ENCODE measurements at places on chromosomes 13 and 19.
A peak's percentile ranks its signal among the peaks of the same experiment; 100 is the strongest.

GRCh38 chr13:19862481-19863313 is 752 bp downstream of the ZMYM5 start:
- peak; percentile 30 for DNase-seq

DNA sequence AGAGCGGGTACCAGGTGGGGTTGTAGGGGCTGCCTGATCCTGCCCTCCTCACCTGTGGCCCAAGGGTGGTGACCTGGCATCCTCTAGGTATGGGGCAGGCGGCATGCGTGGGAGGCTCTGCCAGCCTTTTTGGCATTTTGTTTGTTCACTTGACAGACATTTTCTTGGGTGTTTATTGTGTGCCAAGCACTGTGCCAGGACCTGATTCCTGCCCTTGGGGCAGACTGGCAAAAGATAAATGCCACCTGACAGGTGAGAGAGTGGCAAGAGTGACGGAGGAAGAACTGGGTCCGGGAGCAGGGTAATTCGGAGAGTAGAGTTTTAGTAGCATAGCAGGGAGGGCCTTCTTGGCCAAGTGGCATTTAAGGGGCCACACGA is 6.0 kb downstream of the RAB11B start:
- no peak for DNase-seq

- DNase-seq = no peak
Measured at GRCh38 chr19:17949956-17950309, 17.0 kb upstream of the KCNN1 start.

GRCh38 chr13:90185734-90186133 is 1161.8 kb upstream of the MIR17HG start:
- DNase-seq = no peak

GRCh38 chr19:47436712-47437401 is 17.5 kb upstream of the MEIS3 start:
- DNase-seq = peak; percentile 87

- DNase-seq = no peak
Measured at GRCh38 chr13:38566519-38566918, 120.4 kb upstream of the FREM2 start.

- no peak for DNase-seq
Measured at GRCh38 chr13:113879494-113880360, 15.9 kb upstream of the GAS6 start.

- no peak for DNase-seq
Measured at GRCh38 chr19:12166626-12167025, 3.7 kb downstream of the ZNF136 start.

DNA sequence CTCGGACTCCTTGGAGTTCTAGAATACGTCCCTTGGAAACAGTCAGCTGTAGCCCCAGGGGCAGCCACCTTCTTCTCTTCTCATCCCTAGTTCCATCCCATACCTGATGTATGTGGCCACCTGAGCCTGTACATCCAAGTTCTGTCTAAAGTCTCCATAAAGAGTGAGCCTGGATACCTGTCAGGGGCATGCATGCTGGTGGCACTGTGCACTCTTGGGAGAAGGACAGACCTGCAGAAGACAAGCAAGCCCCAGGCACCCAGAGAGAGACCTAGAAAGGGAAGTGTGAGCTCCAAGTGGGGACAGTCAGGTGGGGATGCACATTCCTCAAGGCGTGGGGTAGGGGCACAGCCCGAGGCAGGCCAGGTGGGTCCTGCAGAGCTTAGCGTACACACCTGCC is 21.4 kb downstream of the SIAH3 start:
- no peak for DNase-seq

GRCh38 chr13:44117351-44117750 is 237.6 kb downstream of the LACC1 start:
- DNase-seq = no peak

DNA sequence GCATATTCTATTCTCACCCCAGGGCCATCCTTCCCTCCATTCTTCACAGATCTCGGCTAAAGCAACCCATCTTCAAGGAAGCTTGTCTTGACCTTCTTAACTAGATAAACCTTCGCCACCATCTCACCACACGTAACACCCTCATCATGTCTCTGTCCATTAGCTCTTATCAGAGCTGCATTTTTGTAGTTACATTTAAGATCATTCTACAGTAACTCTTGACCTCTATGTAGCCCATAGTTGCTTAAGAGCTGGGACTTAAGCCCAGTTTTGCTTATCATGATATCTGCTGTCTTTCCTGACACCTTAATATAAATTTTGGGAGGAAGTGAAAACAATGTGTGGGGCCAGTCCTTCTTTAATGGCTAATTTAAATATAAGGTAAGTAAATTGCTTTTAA is 345.1 kb downstream of the MTUS2 start:
- DNase-seq = no peak

- no peak for DNase-seq
Measured at GRCh38 chr13:101332583-101332982, 83.7 kb downstream of the NALCN start.

- DNase-seq = no peak
Measured at GRCh38 chr19:51565583-51565982, 5.5 kb upstream of the ZNF175 start.

GRCh38 chr13:30224732-30225131 is 82.6 kb downstream of the KATNAL1 start:
- DNase-seq = no peak

DNA sequence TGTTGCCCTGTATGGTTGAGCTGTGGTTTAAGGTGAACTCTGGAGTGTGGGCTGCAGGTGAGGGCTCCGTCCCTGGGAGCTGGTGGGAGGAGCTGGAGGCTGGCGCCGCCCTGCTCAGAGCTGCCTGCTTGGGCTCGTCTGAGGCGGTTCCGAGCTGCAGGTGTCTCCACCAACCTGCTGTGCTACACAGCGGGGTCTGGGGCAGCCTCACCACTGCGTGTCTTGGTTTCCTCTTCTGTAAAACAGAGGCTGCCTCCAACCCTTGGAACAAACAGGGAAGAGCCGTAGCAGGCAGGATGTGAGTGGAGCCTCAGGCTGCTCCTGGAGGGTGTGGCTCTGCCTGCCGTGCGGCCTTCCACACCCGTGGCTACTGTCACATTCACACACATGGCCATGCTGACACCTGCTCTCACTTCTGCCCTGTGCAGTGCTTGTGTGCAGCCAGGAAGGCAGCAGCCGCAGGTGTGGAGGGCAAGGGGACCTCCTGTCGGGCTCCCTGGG is 21.4 kb downstream of the NAXD start:
- DNase-seq = no peak

- no peak for DNase-seq
Measured at GRCh38 chr13:52838433-52839107, 9.9 kb downstream of the PCDH8 start.

DNA sequence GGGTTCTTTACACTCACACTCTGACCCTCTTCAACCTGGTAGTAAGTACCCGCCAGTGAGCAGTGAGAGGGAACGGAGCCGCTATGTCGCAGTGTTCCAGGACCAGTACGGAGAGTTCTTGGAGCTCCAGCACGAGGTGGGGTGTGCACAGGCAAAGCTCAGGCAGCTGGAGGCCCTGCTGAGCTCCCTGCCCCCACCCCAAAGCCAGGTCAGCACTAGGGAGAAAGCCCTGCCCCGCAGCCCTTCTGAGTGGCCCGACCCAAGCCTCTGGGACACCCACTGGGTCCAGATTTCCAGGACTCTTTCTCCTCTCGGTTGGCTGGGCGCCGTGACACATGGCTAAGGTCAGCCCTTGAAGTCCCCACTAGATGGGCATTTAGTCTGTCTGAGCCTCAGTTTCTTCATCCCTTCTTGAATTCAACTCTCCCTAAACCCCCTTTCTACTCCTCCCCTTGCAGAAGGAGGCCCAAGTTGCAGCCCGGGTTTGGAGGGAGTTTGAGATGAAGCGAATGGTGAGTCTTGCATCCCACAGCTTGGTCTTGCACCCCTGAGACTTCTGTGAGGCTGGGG is 1.9 kb downstream of the OCEL1 start:
- DNase-seq = no peak

DNA sequence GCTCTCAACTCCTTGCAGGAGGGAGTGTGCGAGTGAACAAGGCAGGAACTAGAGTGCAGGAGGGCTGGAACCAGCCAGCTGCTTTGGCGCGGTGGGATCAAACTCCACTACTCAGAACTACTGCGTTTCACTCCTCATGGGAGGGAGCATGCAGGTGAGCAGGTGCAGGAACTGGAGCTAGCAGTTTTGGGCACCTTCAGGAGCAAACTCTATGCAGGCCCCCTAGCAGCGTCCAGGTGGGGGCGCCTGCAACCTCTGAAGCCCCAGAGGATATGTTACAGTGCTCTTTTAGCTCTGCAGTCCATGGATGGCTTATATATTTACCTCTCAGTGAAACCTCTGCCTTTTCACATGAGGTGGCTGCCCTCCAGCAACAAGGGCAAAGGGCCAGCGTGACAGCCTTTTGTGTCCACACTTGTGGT is 1303.4 kb downstream of the PCDH9 start:
- peak; percentile 8 for DNase-seq

- no peak for DNase-seq
Measured at GRCh38 chr19:48961051-48961649, 4.0 kb upstream of the FTL start.

- DNase-seq = no peak
Measured at GRCh38 chr13:39821977-39822376, 166.5 kb downstream of the COG6 start.

DNA sequence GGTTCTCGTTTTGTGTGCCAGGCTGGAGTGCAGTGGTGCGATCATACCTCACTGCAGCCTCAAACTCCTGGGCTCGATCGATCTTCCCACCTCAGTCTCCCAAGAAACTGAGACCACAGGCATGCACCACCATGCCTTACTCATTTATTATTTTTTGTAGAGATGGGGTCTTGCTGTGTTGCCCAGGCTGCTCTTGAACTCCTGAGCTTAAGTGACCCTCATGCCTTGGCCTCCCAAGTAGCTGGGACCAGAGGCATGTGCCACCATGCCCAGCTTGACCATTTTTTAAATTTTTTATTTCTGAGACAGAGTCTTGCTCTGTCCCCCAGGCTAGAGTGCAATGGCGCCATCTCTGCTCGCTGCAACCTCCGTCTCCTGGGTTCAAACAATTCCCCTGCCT is 10.2 kb upstream of the GNA11 start:
- no peak for DNase-seq

DNA sequence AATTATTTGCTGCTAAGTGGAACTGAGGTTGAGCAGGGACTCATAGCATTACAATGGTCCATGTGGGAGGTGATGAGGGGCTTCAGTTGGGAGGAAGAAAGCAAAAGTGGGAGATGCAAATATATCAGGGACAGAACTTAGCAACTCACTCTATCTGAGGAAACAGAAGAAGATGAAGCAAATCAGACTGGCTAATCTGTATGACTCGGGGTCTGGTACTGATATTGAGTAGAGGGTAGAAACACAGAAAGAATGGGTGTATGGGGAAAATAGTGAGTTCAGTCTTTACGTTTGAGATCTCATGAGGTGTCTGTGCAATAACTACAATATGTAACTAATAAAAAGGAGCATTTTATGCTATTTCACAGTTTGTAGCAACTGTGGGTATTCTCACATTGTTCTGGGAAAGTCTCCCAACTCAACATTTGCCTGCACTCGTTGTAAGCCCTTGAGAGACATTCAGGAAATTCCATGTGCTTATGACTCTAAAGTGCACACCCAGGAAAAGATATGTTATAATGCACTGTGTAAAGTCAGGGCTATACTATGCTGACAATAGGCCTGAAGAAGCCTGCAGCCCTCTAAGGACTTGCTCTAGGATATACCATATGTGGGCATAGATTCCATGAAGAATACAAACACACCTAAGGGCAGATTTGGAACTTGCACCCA is 183.5 kb downstream of the SPRY2 start:
- no peak for DNase-seq

GRCh38 chr13:79810669-79811068 is 329.7 kb downstream of the NDFIP2 start:
- no peak for DNase-seq

GRCh38 chr13:110438211-110438610 is 123.3 kb downstream of the RAB20 start:
- no peak for DNase-seq

- DNase-seq = no peak
Measured at GRCh38 chr19:5138606-5139582, 170.0 kb downstream of the KDM4B start.

- no peak for DNase-seq
Measured at GRCh38 chr13:67696775-67697174, 466.6 kb upstream of the PCDH9 start.

DNA sequence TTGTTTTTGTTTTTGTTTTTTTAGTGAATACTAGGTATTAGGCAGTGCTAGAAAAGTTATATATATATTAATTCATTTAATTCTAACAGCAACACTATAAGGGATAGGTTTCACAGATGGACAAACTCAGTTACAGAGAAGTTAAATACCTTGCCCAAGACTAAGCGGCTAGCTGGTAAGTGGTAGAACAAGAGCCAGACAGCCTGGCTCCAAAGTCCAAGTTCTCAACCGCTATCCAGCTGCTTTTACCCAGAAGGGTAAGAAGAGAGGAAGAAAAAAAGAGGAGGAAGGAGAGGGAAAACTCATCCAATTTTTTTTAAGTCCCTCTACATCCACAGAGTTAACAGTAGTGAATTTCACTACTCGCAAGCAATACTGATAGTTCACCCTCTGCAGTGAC is 217.0 kb downstream of the SPRY2 start:
- no peak for DNase-seq

GRCh38 chr13:50678464-50679162 is 164.9 kb downstream of the DLEU7 start:
- no peak for DNase-seq

DNA sequence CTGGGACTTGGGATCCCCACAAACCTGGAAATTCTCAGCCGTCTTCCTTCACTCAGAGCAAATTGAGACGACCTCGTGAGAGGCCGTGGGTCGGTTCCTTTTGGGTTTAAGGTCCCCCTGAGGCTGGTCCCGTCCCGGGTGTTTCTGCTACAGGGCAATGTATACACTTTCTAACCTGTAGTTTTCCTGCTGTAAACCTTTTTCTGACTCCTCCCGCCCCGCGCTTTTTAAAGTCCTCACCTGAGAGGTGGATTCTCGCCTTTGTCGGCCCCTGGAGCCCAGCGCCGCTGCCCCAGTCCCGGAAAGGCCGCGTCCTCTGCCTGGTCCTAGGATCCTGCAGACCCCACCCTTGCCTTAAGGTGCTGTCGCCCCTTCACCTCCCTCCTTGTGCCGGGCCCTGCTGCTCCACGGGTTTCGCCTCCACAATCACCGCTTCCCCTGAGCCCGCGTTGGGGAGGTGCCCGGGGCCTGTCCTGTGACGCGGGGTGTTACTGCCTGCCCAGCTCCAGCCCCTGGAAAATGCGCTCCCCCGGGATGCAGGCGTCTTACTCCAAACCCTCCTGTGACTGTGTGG is 391 bp downstream of the ZNF761 start:
- peak; percentile 12 for DNase-seq

GRCh38 chr19:46608178-46608577 is 7.0 kb downstream of the CALM3 start:
- no peak for DNase-seq

DNA sequence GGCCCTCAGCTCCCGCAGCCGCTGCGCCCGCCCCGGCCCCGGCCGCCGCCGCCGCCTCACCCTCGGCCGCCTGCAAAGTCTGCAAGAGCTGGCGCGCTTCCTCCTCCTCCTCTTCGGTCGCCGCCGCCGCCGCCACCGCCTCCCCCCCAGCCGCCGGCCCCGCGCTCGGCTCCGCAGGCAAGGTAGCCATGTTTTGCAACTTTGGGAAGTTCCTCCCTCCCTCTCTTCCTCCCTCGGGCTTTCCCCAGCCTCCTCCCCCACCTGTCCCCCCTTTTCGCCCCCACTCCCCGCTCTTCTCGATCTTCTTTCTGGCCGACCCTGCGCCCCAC is 433 bp downstream of the SIX5 start:
- DNase-seq = no peak

GRCh38 chr13:33178209-33178840 is 107.2 kb downstream of the STARD13 start:
- DNase-seq = no peak
